ENCODE measurements at places on chromosomes 16 and 17.

GRCh38 chr17:3510090-3510489 is 34.3 kb downstream of the ASPA start:
- DNase-seq: no peak

GRCh38 chr16:31696968-31697743 is 169.5 kb downstream of the AHSP start:
- DNase-seq: no peak

DNA sequence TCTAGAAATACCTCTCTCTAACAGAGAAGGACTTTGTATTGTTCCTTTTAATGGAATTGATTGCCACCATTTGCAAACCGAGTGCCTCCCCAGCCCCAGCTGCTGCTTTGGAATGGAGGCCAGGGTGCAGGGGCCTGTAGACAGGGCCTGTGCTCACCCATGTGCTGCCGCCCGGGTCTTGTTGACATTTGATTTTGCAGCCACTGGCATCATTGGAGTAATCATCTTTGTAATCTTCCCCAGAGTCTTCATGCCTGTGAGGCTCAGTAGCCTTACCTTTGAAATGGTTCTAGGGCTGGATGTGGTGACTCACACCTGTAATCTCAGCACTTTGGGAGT is 119.8 kb downstream of the CLEC16A start:
- no peak for DNase-seq

DNA sequence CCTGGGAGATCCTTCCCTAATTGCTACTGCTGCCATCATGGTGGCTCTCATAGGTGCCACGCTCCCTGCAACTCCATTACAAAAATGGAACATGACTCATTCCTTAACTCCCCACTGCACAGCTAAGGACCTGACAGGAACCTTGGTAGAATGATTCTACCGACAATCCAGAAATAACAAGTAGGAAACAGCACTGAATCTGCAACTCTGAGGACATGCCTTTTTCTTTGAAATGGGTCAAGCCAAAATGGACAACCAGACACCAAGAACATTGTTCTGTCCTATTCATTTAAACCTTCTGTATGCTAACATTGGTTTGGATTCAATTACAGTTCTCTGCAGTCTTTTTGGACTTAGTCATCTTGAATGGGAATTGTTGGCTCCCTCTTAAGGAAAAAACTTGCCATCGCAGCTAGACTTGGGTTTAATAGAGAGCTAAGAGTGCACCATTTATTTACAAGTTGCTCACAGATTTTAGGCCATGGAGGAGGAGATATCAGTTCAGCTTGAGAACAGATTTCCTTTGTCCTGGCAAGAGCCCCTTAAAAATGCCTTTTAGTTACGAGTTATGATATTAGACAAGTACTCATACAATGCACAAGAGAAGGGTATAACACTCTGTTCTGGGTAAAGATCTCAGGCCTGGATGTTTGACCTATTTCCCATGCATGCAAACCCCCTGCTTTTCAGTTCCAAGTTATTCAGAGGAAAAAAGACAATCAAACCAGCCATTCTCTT is 20.9 kb upstream of the NSRP1 start:
- DNase-seq: no peak

GRCh38 chr17:50556803-50557202 is 3.7 kb upstream of the CACNA1G start:
- DNase-seq: no peak

DNA sequence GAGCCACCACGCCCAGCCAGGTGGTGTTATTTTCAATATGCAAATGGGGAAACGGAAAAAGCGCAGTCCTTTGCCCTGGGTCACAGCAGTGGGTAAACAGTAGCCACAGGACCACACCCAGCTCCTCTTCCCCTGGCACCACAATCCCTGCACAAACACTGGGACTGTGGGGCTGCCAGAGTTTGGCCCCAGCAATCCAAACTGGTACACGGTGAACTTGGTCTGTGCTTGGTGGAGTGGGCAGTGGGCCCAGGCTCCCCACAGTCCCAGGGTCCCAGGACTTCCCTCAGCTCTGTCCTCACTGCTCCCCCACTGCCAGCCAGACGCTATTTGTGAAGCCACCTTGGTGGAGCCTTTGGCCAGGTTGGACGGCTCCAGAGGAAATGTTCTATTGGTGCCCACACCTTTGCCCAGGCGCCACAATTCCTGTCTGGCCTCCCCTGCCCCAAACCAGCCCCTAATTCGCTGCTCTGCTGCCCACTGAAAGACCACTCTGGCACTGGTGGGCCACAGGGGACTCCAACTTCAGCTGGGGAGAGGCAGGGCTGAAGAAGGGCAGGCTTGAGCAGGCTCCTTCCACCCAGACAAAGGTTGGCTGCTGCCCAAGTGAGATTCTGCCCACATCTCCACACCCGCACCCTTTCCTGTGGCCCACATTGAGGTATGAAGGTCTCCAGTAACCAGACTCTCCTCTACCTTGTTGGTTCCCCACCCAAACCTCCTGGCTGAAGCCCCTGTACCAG is 2.1 kb downstream of the CHAD start:
- no peak for DNase-seq

DNA sequence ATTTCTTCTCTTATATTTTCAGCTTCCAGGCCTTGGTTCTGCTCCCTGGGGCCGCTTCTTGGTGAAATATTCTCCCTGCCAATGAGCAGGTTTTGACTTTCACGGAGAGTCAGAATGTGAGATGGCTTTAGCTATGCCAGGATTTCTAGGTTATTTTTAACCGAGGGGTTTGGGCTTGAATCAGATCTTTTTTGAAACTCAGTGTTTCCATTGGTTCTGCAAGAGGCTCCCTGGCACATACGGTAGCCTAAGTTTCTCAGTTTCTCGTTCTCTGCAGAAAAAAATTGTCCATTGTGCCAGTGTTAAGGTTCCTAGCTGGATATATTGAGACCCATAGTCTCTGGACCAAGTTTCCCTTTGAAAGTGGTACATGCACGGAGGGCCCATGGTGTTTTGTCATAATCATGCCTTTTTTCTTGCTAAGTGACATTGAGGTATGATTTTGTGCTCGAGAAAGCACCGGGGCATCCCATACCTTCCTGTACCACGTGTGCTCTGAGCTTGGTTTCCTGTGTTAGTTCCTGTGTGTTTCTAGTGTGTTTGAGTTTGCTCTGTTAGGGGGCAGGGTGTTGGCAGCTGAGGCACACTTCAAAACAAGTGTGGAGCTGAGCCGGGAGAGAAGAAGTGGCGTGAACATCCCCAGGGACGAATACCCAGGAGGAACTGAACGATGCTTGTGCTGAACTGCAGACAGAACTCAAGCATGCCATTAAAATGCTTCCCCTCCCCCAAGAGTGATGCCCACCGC is 127.2 kb downstream of the HS3ST3B1 start:
- peak; percentile 21 for DNase-seq

DNA sequence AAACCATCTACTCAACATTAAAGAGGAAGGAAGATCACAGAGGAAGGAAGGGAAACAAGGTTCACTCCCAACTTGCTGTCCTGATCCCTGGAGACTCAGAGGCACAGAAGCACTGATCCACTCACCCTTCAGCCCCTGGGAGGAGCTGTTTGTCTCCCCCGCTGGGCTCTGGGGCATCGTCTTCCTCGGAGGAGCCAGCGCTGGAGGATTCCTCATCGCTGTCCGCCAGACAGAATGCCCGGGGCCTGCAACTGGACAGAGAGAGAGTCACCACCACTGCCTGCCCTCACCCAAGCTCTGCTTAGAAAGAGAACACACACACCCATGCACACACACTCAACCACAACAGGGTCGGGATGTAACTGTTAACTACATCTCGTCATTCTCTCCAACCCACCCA is 24.8 kb upstream of the ERN1 start:
- DNase-seq: no peak

DNA sequence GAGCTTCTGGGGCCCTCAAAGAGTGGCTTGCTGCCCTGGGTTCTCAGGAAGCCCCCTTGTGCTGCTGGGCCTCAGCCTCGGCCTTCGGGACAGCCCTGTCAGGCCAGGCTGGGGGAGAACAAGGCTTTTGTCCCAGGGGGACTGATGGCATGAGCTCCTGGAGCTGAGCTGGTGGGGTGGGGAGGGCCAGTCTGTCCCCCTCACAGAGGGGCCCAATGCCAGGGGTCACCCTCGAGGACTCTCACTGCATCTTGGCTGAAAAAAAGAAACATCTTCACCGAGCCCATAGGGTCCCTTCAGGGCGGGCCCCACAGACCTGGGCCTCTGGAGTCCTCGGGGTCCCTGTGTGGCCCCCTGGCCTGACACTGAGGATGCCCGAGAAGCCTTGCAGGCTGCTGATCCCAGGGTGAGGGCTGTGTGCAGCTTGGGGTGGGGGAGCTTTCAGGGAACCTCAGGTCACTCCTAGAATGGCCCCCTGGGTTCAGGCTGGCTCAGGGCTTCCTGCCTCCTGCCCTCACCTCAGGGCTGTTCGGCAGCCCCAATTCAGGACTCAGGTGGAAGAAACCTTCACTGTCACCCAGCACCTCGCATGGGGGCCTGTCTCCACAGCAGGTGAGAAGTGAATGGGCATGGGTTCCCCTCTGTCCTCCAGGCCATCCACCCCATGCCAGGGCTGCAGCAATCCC is 90.5 kb downstream of the TNFRSF13B start:
- DNase-seq: no peak

GRCh38 chr16:65285128-65286048 is 163.5 kb upstream of the CDH11 start:
- no peak for DNase-seq

DNA sequence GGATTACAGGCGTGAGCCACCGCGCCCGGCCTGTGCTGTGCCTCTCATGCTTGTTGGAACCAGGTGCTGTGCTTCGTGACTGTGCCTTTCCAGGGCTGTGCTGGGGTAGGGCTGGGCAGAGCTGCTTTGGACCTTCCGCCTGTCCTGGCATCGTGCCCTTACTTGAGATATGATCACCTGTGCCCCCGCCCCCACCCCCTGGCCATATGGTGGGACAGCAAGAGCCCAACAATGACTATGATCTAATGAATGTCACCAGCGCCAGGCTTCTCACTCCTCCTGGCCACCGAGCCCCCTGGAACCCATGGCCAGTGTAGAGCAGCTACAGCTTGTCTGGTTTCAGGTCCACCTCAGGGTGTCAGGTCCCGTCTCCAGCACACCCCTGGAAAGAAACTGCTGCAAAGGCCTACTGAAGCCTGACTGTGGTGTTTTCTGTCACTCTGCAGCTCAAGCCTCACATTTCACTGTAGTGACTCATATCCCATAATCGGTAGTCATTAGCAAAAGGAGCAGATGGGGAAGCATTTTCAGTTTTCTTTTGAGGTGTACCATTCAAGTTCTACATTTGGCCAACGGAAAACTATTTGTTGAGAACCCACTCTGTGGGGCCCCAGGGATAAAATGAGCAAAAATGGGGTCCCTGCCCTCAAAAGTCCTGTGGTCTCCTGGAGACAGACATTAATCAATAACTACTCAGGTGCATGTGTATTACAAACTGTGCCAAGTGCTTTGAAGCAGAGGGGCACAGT is 22.1 kb downstream of the FCSK start:
- no peak for DNase-seq

- no peak for DNase-seq
Observed at GRCh38 chr17:72523491-72523890, 402.7 kb downstream of the SOX9 start.

GRCh38 chr17:19673623-19674022 is 25.1 kb downstream of the ALDH3A2 start:
- no peak for DNase-seq

DNA sequence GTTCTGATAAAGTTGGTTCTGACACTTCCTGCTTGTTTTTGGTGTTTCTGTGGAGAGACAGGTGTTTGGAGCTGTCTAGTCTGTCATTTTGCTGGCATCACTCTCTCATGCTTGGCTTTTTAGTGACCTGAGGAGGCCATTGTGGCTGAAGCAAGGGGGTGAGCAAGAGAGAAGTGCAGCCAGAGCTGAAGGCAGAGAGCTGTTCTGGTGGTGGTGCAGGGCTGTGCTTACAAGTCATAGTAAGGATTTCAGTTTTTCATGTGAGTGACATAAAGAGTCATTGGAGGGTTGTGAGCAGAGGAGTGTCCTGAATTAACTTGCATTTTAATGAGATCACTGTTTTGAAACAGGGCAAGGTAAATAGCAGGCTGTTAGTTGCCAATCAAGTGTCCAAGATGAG is 97.5 kb downstream of the CHD9 start:
- no peak for DNase-seq

DNA sequence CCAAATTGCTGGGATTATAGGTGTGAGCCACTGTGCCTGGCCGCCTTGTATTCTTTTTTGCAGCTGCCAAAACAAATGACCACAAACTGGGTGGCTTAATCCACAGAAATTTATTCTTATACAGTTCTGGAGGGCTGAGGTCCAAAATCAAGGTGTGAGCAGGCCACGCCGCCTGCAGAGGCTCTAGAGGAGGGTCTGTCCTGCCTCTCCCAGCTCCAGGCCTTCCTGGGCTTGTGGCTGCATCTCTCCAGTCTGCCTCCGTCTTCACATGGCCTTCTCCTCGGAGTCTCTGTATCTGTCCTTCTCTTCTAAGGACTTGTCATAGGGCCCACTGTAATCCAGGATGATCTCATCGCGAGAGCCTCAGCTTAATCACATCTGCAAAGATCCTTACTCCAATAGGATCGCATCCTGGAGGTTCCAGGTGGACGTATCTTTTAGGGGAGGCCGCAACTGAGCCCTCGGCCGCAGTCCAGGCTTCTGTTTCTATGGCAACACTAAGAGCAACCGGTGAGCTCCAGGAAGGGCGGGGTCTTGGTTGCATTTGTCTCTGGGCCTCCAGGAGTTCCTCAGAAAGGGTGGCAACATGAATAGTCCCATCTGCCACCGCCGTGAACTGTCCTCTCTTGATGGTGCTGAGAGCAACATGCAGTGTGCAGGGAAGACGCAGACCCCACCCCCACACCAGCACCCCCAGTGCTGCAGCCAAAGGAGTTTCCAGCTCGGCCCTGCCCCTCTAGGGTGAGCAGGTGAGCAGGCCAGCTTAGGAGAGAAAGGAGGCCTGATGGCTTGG is 29.5 kb upstream of the CREBBP start:
- DNase-seq: no peak

GRCh38 chr17:19346351-19347255 is 15.9 kb downstream of the B9D1 start:
- no peak for DNase-seq

DNA sequence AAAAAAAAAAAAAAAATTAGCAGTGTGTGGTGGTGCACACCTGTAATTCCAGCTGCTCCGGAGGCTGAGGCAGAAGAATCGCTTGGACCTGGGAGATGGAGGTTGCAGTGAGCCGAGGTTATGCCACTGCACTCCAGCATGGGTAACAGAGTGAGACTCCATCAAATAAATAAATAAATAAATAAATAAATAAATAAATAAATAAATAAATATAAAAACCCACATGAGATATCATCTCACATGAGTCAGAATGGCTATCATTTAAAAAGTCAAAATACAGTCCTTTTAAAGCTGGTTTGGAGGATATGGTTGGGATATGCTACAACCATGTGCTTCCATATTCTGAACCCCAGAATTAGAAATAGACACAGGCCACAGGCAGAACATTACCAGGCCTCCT is 114.3 kb downstream of the WSCD1 start:
- no peak for DNase-seq

Measured in stimulated activated CD8-positive, alpha-beta memory T cell treated with anti-CD3 and anti-CD28 coated beads, Interleukin-2, amount 100 ng/mL, for 1 hour (primary cell).